ENCODE measurements at places on chromosomes 2 and 18.

GRCh38 chr18:62499263-62499650 lies 23.6 kb upstream of the ZCCHC2 start:
- DNase-seq, result no peak

DNA sequence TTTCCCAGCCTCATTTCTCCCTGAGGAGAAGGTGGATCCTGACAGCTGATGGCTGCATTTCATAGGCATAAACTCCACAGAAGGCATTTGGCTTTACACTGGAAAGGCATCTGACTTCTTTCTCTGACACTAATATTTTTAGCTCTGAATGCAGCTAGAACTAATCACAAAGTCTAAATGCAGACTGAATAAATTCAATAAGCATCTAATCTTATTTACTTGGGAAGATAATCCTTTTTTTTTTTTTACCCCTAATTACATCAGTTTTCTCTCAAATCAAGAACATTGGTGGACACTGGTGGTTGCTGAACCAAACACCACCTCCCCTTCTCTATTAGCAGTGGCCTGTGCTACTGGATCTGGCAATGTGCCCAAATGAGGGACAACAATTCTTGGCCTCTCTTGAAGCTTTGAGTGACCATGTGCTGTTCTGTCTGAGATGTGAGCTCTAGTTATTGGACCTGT lies 50.9 kb upstream of the CD226 start:
- DNase-seq, result no peak

- DNase-seq, result no peak
Measured at GRCh38 chr2:239756031-239756789, 268.9 kb downstream of the NDUFA10 start.

DNA sequence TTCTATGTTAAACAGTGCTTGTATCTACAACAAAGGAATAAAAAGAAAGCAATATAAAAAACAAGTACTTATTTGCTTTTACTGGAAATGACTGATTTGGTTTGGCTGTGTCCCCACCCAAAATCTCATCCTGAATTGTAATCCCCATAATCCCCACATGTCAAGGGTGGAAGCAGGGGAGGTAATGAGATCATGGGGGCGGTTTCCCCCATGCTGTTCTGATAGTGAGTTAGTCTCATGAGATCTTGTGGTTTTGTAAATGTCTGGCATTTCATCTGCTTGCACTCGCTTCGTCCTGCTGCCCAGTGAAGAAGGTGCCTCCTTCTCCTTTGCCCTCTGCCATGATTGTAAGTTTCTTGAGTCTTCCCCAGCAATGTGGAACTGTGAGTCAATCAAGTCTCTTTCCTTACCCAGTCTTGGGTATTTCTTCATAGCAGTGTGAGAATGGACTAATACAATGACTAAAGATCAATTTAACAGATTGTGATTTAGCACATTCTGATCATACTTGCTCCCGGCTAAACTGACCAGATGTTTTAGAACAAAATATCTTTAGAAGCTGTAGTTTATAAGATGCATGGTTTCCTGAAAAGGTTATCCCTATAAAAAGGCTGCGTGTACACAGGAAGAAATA lies 19.9 kb downstream of the PTH2R start:
- no peak for DNase-seq

Measured in stimulated activated CD4-positive, alpha-beta T cell treated with anti-CD3 and anti-CD28 coated beads, Interleukin-2, amount 100 ng/mL, for 48 hours (primary cell).